ENCODE measurements at places on chromosomes 12 and 14.

GRCh38 chr12:6507102-6507998 is 13.4 kb downstream of the NCAPD2 start:
- DNase-seq: no peak

DNA sequence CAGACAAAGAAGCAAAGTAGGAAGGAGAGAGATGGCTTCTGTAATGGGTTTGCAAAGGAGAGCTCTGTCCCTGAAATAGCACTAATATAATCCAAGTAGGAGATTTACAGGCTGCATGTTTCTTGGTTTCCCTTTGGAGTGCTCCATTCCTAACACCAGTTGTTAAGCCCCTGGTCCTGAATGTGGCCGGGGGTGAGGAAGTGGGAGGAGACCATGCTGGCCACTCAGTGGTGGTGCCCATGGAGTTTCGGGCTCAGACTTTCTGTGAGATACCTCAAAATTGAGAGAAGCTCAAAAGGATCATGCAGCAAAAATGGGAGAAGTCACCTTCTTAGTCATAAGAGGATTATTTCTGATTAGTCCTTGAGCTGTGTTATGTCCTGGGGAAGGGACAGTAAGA is 88.5 kb downstream of the DAD1 start:
- no peak for DNase-seq

GRCh38 chr14:52076334-52076733 is 7.5 kb upstream of the NID2 start:
- no peak for DNase-seq

DNA sequence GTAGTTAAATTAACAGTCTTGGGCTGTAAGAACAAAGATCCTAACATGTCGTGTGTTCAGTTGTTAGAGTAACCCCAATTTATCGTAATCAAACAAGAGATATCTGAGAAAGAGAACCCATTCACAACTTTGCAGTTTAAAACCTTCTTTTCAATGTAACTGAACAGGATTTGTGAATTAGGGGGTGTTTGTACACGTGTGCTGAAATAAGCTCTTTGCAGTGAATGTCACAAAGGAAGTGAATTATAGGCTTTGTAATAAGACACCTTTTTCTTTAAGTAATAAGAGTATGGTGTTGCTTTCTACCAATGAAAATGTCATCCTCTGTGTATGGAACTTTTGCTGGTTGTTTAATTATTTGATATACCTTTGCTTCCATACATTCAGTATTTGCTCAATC is 114.0 kb downstream of the ALX1 start:
- no peak for DNase-seq

DNA sequence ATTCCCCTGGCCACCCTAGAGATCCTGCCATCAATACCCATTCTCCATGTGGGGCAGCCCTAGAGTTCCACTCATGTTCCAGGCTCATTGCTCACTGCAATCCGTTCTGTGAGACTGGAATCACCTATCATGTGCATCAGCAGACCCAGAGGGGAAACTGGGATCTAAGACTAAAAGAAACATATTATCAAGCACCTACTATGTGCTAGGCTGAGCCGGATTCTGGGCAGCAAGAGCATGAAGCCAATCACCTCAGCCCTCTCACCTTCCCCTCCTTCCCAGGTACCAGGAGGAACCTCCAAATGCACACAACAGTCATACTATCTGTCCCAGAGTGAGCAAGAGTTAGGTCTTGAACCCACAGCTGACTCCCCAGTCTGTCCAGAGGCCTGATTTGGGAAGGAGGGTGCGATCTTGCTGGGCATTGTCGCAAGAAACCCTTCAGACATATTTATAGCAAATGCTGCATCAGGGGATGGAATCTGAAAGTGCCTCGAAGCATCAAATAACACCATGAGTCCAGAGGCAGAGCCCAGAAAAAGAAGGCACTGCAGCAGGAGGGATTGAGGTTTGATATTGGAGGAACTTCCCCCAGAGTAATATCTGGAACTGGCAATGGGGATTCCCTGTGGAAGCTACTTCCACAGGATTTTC is 6.7 kb upstream of the CACNB3 start:
- DNase-seq: no peak

GRCh38 chr12:45660330-45660729 is 69.2 kb upstream of the ARID2 start:
- DNase-seq: no peak

DNA sequence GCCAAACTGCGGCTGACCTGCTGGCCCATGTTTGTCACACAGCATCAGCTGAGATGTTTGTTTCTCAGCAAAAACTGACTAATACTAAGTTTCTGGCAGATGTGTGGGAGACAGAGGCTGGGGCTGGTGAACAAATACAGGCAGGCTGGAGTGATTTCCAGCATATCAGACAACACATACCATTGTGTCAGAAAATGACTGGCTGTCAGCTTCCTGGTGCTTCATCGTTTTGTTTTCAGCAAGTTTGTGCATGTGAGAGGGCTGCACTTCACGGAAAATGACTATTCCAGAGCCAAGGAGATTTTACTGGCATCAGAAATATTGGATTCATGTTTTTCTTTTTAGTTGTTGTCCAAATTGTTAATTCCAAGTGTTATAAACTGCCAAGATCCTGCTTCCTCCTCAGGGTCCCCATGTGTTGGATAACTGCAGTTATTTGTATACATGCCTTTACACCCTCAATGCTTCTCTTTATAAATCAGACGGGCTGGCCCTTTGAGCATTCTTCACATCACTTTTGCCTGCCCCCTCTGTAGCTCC is 145.7 kb downstream of the GALC start:
- DNase-seq: no peak

- DNase-seq: no peak
Observed at GRCh38 chr14:76955575-76956315, 72.8 kb downstream of the IRF2BPL start.

DNA sequence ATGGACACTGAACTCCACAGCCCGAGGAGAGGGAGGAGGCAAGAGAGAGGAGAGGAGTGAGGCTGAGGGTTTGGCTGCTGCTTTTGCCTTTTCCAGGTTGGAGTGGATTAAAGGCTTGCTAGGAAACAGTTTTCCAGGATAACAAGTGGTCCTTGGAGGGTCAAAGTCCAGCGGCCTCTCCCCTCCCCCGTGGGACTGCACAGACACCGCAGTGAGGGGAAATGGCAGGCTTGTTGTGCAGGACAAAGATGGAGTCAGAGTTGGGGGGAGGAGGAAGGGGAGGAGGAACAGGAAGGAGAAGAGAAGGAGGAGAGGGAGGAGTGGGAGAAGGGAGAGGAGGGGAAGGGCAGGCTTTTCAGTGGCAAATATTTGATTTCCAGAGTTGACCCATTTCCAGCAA is 245.5 kb downstream of the RBM19 start:
- DNase-seq: no peak

DNA sequence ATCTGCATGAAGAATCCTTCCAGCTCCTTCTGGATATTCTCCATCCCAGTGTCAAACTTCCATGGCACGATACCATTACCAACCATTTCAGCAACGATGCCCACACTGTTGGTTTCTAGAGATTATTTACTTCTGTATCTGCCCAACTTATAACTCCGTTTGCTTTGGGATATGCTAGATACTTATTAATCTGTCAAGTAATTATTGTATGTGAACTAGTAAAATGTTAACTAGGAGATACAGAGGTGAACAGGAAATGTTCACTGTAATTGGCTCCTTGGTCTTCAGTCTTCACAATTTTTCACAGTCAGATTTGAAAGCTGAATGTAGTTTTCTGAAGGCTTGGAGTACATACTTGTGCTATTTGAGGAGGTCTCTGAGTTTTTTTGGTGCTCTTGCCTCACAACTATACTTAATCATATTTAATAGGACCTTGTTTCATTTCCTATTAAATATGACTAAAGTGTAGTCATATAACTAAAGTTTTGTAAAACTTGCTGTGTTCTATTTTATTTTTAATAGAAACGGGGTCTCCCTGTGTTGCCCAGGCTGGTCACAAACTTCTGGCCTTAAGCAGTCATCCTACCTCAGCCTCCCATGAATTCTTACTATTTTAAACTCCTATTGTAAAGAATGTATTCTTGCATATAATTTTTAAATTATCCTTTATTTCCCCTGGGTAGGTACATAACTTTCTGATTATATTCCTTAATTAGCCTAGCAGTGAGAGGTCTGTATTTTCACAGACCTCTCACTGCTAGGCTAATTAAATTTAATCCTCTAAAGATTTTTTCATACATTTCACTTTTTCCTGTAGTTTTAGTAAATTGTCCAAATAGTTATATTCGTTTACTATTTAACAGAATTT is 79.7 kb downstream of the FGD4 start:
- no peak for DNase-seq

- DNase-seq: no peak
Observed at GRCh38 chr14:32197919-32198318, 3.9 kb upstream of the RNU6-7 start.

DNA sequence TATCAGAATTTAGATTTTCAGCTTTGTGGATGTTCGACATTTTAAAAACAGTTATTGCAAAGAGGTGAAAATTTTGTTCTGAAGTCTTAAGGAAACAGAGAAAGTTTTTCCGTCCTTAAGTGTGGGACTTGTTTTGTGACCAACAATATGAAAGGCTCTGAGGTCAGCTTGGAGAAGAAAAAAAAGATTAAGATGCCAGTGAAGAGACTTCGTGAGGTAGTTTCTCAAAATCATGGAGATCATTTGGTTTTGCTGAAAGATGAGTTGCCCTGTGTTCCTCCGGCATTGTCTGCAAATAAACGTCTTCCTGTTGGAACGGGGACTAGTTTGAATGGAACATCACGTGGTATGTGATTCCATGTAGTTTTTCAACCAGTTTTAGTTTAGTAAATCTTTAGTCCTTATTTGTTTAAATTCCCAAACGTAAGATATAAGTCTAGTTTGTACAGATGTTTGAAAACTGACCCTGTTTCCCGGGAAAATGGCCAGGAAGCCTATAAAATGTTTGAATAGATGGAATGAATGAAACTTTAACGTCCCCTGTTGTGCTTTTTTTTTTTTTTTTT is 682 bp downstream of the KIAA0586 start:
- DNase-seq: peak; percentile 62

GRCh38 chr12:115571027-115571426 is 706.5 kb downstream of the MED13L start:
- DNase-seq: no peak

GRCh38 chr14:58571769-58572472 is 65.8 kb upstream of the DACT1 start:
- DNase-seq: no peak

GRCh38 chr12:116820064-116820656 is 61.1 kb downstream of the HRK start:
- DNase-seq: no peak

- no peak for DNase-seq
Observed at GRCh38 chr14:76612654-76613053, 148.6 kb upstream of the VASH1 start.

DNA sequence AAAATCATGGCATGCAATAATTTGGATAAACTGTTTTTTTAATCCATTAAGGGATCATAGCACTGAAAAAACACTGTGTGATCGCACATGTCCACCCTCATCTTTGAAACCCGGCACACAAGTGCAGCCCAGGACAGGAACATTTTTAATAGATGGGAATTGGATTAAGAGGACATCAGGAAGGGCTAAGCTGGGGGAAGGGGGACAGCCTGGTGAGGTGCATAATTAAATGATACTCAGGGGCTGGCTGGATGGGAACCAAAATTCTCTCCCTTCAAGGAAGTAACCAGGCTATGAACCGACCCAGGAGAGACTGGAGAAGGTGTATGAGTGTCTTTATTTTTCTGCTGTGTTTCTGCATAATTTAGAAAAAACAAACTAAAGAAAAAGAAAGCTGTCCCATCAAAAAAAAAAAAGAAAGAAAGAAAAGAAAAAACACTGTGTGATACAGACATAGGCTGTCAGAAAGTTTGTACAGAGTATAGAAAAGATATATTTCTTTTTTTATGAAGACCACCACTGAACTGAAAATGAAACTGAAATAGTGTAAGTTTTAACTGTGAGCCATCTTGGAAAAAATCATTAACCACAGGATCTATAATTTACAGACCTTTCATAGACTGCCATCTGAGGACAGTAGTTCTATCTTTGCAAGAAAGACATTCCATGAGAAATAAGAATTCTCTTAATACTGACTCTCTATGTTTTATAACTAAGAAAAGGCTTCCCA is 75.1 kb upstream of the SLC38A4 start:
- no peak for DNase-seq

DNA sequence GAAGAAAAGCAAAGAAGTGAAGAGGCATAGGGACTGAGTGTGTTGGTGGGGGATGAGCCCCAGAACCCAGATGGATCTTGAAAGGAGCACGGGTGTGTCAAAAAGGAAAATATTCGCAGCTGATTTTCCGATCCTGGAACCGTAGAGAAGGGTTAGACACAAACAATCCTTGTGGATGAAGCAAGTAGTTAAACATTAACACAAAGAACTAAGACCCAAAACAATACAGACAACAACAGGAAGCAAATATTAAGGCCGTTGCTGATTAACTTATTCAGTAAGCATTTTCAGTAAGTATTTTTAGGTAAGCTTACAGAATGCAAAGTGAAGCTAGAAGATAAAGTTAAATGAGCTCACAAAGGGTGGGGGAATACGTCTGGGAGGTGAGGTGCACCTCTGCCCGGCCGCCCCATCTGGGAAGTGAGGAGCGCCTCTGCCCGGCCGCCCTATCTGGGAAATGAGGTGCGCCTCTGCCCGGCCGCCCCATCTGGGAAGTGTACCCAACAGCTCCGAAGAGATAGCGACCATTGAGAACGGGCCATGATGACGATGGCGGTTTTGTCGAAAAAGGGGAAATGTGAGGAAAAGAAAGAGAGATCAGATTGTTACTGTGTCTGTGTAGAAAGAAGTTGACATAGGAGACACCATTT is 62.8 kb upstream of the PRB2 start:
- no peak for DNase-seq

DNA sequence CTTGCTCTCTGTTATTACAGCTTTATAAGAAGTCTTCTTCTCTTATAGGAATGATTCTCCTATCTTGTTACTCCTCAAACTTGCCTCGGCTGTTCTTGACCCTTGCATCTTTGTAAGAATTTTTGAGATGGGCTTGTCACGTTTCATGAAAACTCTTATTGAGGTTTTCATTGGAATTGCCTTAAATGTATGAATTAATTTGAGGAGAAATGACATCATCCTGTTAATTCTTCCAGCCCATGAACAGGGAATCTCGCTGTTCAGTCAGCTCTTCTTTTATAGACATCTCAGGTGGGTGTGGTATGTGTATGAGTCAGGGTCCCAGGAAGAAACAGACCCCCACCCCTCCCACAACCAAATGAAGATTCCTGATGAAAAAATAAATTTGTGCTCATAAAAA is 107.1 kb upstream of the MYL2 start:
- no peak for DNase-seq

- DNase-seq: peak; percentile 29
Observed at GRCh38 chr12:116332705-116333380, 55.4 kb upstream of the MED13L start.

- DNase-seq: no peak
Observed at GRCh38 chr14:38824706-38825105, 278.3 kb downstream of the SEC23A start.

DNA sequence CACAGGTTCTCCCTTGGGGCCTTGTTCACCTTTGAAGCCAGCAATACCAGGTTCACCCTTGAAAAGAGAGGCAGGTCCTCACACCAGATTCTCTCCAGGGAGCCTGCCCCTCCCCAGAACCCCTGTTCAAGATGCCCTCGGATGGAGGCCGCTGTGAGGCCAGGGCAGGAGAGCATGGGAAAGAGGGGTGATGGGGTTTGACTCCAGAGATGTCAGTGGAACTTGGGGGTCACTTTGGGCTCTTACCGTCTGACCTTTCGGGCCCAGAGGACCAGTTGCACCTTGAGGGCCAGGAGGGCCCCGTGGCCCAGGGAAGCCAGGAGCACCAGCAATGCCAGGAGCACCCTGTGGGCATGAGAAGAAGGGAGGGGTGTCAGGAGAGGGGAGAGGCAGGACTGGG is 17.4 kb downstream of the COL2A1 start:
- no peak for DNase-seq
